ENCODE measurements at places on chromosomes 7 and 10.

DNA sequence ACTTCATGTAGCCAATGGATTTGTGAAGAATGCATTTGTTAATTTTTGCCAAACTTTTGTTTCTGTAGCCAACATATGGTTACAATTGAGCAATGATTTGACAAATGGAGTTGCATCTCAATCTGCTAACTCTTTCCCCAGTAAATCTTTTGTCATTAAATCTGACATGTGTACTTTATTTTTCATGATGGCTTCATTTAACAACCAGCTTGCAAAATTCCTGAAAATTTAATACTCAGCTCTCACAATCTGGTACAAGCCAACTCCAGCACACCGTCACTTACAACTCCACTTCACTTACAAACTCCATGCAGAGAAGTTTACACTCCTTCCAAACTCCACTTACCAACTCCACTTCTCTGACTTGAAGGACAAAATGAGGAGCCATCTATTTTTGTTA is 26.5 kb upstream of the HIBADH start:
- no peak for DNase-seq

DNA sequence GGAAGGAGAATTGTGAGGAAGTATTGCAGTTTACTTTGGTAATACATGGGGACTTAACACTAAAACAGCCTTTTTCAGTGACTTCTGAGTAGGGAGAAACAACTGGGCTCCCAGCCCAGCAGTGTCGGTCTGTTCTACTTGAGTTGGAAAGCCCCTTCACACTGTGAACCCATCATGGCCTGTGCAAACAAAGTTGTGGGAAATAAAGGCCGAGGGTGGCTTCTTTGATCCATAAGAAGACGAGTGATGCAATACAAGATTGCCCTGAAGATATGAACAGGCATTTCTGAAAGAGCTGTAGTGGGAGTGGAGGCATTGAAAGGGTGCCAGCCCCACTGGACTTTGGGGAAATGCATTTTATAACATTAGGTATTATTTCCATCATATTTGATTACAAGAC is 28.3 kb downstream of the C10orf120 start:
- DNase-seq: no peak

- DNase-seq: no peak
These were observed 50.9 kb downstream of the ADCY1 start for GRCh38 chr7:45625067-45625466.

GRCh38 chr10:25575343-25575742 is 358.7 kb upstream of the MYO3A start:
- no peak for DNase-seq

DNA sequence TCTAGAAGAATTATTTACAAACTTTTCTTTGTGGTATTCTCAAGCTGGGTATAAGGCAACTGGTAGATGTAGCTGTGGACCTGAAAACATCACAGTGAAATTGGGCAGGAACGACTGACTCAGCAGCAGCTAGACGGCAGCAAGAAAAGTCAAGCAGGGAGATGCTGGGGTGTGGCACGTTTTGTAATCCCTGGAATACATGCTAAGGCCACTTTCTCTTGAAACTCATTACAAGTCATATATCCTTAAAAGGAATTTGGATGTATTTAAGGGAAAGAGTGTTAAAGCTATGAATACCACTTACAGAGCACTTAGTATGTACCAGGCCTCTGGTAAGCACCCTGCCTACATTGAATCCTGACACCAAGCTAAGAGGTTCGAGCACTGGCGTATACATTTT is 17.4 kb downstream of the BEND7 start:
- DNase-seq: no peak

DNA sequence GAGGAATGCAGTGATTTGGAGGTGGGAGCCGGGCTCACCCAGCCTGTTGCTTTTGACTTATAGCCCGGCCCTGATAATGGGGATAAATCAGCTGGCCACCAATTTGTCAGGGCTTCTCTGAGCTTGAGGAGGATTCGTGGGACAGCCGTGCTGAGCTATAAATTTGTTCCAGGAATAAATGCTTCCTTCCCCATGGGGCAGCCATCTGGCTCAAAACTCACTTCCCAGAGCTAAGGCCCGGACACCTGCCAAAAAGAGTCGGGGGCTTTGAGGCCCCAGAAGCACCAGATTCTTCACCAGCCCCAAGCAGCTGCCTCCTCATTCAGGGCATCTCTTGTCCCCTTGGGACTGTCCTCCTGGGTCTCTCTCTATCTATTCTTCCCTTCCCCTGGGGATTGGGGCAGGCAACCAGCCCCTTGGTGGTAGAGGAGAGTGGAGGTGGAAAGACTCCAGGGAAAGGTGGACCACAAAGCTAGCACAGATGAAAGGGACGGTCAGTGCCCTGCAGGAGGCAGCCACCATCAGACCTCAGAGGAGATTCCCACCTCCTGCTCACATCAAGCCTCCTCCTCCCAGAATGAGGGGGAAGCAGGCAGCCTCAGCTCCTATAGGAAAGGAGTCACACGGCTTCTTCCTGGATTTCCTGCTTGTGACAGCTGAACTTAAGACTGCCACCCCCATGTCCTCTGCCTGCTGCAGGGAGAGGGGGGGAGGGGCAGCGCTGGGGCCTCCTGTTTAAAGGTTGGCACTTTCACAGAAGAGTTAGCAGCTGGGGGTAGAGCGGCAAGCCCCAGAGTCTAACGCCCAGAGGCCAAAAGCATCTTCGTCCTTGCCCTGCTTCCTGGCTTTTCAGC is 44.2 kb upstream of the LRRC4 start:
- no peak for DNase-seq

DNA sequence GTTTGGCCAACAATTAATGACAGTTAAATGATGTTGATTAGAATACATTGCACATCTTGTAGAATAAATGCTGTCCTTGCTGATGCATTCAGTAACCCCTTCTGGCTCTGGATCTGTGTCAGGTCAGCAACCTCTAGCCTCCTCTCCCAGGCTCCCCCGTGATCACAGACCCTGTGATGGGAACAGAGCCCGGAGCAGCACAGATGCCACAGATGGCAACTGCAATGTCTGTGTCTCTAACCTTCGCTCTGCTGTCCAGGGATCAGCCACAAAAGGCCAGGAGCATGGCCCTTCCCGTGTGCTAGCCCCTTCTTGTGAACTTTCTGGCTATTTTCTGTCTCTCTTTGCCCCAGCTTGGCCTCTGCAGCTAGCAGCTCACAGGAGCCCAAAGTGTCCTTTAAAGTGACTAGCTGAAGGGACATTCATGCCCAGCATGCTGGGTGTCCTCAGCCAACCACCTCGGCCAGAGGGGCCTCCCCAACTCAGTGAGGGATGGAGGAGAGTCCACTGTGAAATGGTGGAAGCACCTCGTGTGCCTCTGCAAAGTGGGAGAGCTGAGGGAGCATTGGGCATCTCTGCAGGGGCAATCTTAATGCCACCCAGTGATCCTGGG is 167.0 kb upstream of the TCERG1L start:
- no peak for DNase-seq

DNA sequence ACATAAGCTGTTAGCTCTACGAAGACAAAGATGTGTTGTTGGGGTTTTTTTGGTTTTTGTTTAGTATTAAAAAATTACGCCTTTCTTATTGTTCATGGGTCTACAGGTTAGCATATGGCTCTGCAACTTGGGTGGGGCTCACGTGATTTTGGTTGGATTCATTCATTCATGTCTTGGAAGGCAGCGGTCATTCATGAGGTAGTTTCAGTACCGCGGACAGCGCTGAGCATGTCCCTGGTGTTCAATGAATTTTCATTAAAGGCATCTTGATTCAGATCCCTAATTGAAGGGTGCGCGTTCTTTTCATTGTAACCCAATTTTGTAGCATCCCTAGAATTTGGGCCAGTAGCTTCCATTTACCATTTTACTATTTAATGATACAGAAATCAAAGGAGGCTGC is 42.9 kb upstream of the TCERG1L start:
- DNase-seq: no peak

DNA sequence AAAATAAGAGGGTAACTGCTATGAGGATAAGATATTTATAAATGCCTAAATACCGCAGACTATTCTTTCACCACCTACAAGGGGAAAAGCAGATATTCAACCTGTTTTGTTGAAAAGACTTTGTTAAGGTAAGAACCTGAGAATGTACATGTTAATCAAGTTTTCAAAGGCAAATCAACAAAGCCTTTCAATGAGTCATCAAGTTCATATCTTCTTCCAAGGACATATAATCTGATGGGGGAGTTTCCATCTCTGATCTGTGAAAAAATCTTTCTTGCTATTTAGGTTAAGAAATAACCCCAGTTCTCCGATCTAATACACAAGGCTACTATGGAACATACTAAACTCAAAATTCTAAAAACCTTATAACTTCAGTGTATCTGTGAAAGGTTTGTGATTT is 40.0 kb upstream of the ANLN start:
- no peak for DNase-seq

GRCh38 chr7:32489788-32490126 is 423 bp downstream of the LSM5 start:
- DNase-seq: no peak

GRCh38 chr10:52410916-52411315 is 96.8 kb downstream of the DKK1 start:
- no peak for DNase-seq

- no peak for DNase-seq
These were observed 125.3 kb downstream of the SGMS1 start for GRCh38 chr10:50498465-50498864.

DNA sequence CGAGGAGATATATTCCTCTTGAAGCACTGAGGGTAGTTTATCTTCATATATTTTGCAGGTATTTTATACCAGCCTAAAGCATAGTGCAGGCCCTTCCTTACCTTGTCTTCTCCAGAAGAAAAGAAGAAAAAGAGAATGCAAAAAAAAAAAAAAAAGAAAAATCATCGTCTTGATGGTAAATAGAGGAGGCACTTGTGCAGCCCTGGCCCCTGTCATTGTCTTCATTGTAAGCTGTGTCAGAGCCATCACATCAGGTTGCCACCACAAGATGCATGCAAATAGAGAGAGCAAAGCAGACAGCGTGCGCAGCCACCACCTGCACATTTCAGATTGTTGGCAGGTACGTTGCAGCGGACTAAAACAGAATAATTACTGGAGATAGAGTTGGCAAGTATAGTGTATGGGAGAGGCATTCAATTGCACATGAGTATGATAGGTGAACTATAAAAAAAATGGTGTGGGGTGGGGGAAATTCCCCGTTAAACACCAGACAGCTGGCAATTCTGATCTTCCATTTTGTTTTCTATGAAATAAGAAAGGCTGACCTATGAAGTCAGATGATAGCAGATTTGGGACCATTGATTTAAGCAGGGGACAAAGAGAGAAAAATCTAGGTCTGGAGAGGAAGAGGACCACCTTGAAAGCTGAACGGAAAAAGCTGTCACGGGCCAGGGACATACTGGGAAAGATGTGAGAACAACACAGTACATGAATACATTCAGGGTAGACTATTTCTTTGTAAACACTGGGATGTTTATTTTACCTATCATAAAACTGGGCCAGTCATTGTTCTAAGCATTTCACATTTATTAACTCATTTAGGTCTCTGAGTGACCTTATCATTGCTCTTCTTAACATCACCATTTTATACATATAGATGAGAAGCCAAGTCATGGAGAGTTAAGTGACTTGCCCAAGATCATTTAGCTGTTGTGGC is 306.3 kb upstream of the SP8 start:
- no peak for DNase-seq

DNA sequence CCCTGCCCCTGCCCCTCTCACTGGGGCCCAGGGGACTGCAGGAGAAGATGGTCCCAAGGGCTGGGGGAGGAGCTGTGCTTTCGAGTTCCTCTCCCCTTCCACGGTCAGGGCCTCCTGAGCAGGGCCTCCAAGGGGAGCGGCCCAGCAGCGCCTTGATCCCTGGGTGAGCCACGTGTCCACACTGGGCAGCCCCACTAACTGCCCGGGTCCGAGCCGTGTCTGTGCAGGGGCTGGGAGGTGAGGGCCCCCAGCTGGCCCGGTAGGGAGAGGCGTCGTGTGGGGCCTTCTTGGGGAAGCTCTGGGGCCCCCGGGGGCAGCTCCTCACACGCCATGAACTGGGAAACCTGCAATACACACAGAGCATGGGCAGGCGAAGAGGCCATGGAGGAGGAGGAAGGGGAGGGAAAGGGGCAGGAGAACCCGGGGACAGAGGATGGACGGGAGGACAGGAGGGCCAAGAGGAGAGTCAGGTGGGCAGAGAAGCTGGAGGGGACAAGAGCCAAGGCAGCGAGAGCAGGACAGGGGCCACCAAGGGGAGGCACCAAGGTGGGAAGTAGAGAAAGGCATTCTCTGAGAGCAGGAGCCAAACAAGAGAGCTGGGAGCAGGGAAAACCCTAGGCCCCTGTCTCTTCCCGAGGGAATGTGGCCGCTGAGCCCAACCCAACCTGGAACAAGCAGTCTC is 32.8 kb downstream of the KCNH2 start:
- DNase-seq: no peak

GRCh38 chr10:111590703-111591102 is 513.9 kb downstream of the ADRA2A start:
- no peak for DNase-seq

DNA sequence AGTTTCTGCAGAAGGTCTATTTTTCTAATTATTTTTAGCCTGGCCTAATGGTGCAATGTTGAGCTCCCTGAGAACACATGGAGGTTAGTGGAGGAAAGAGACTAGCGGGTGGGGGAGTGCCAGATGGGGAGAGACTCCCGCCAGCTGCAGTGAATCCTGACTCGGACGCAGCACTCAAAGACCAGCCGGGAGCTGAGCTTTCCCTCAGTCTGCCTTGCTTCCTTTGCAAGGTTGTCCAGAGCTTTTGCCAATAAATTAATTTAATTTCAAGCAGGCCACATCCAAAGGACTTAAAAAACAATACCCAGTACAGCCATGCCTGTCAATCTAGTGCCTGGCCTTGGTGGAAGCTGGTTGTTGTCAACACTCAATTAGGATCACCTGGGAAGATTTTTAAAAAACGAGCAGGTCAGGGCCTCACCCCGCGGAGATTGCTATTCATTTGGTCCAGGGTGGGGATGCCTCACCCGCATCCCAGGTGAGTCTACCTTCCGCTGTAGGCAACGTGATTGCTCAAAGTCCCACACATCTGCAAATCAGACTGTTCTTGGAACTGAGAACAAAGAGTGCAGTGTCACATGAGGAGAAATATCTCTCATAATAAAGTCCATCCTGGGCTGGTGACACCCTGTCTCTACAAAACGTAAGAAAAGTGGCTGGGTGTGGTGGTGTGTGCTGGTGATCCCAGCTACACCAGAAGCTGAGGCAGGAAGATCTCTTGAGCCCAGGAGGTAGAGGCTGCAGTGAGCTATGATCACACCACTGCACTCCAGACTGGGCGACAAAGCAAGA is 4.0 kb downstream of the CLRN3 start:
- DNase-seq: no peak

DNA sequence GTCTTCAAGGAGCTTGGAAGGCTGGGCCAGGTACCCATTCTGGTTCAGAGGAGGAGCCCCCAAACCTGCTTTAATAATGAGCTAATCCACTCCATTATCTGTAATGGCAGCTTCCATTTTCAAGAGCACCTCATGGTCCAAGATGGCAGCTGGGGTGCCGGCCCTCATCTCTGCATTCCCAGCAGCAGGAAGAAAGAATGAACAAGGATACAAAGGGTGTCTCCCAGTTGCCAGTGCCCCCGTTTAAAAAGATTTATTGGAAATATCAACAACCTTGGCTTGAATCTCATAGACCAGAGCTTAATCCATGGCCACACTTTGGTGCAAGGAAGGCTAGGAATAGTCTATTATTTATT is 8.5 kb downstream of the LAT2 start:
- DNase-seq: no peak

GRCh38 chr10:132463333-132464255 is 66.6 kb downstream of the PWWP2B start:
- no peak for DNase-seq

GRCh38 chr7:11082552-11083213 is 109.0 kb downstream of the PHF14 start:
- DNase-seq: no peak

Data from stimulated activated CD8-positive, alpha-beta memory T cell treated with anti-CD3 and anti-CD28 coated beads, Interleukin-7, amount 100 ng/mL, for 24 hours (primary cell).